Uterus (tissue), 4 donors: ENCODE measurements at places on chromosomes 6 and 20. TPM values are rescaled to one million over a fixed set of nuclear protein-coding genes. Genes with fewer than 3 reads are reported as not detected.

DNA sequence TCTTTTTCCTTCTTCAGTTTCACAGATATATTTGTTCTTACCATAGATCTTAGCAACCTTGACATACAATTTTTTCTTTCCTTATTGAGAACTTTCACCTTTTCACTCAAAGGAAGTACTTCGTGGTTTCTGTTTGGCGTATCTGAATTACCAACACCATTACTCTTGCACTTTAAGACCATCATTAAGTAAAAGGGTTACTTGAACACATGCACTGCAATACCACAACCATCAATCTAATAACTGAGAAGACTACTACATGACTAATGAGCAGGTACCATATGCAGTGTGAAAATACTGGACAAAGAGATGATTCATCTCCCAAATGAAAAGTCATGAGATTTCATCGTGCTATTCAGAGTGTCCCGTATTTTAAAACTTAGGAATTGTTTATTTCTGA is 21.7 kb upstream of the SENP6 start:
- DNase-seq, result no peak

PRRT1 gene
- total RNA-seq, result not detected

DUSP15 gene
- total RNA-seq, result not detected

TMEM244 gene
- not detected for total RNA-seq

GRCh38 chr6:24401458-24401857 is 1.3 kb upstream of the MRS2 start:
- no peak for DNase-seq

- DNase-seq, result no peak
Measured at GRCh38 chr6:42909835-42910234, 6.0 kb upstream of the PTCRA start.

GRCh38 chr20:17643531-17644188 is 38.4 kb downstream of the RRBP1 start:
- DNase-seq, result no peak

- DNase-seq, result no peak
Measured at GRCh38 chr6:70423189-70424134, 10.2 kb downstream of the FAM135A start.
